Articular chondrocyte of knee joint (primary cell): ENCODE measurements at places on chromosomes 11 and 22. TPM values are rescaled to one million over a fixed set of nuclear protein-coding genes. Genes with fewer than 3 reads are reported as not detected.

ADORA2A gene
- 0.32 and 1.3 TPM in 2 replicates for total RNA-seq

OLFML1 gene
- 1.3 and 6.7 TPM in 2 replicates for total RNA-seq

VSTM5 gene
- total RNA-seq, result 0.39 and 0.86 TPM in 2 replicates

C11orf52 gene
- 1.7 and 2.0 TPM in 2 replicates for total RNA-seq

OR51E1 gene
- not detected in 2 replicates for total RNA-seq
